ENCODE measurements at places on chromosomes 1 and 21.

DNA sequence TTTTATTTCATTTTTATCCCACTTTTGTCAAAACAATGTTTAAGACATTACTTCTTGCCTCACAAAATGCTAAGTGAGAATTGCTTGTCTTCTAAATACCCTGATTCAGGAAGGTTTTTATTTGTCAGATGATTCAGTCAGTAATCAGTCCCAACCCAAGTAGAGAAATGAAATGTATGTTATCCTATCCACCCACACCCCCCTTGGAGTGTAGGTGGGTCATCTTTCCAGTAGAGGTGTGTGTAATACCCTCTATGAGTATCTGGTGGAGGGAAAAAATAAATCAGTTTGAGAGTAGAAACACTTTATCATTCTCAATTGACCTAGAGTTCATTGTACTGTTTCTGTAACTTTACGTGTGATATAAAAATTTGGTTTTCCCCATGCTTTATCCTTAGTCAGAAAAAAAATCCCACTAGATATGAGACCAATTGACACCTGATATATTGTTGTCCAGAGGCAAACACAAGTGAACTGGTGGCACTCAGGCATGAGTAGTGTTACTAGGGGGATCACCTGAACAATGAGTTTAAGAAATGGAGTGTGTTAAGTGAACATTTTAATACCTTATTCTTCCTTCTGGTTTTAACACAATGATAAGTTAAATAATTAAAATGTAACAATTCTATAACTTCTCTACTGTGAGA is 153.8 kb upstream of the C1orf105 start:
- DNase-seq: no peak

DNA sequence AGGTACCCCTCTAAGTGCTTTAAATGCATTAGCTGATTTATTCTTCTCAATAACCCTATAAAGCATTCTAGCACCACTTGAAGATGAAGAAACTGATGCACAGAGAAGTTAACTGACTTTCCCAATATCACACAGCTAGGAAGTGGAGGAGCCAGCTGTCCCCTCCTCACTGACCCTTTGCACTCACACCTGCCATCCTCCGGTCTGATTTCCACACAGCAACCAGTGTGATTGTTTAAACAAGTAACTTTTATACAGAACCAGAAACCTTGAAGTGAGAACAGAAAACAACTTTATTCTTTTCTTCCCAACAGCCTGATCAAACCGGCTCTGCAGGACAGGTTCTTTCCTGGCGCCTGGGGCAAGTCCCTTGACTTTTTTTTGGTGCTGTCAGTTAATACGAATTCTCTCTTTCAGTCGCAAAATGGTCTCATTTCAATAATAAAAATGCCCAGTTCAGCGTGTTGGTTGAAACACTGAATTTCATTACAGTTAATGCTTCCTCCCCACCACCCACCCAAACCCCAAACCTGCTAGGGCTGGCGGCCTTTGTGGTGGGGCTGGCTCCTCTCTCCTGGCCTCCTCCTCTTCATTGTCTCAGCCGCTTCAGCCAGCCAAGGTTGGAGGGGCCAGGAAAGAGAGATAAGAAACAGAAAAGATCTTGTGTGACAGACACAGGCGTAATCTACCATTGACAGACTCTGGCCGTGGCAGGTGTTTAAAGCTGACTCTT is 26.4 kb upstream of the EEIG2 start:
- DNase-seq: no peak

DNA sequence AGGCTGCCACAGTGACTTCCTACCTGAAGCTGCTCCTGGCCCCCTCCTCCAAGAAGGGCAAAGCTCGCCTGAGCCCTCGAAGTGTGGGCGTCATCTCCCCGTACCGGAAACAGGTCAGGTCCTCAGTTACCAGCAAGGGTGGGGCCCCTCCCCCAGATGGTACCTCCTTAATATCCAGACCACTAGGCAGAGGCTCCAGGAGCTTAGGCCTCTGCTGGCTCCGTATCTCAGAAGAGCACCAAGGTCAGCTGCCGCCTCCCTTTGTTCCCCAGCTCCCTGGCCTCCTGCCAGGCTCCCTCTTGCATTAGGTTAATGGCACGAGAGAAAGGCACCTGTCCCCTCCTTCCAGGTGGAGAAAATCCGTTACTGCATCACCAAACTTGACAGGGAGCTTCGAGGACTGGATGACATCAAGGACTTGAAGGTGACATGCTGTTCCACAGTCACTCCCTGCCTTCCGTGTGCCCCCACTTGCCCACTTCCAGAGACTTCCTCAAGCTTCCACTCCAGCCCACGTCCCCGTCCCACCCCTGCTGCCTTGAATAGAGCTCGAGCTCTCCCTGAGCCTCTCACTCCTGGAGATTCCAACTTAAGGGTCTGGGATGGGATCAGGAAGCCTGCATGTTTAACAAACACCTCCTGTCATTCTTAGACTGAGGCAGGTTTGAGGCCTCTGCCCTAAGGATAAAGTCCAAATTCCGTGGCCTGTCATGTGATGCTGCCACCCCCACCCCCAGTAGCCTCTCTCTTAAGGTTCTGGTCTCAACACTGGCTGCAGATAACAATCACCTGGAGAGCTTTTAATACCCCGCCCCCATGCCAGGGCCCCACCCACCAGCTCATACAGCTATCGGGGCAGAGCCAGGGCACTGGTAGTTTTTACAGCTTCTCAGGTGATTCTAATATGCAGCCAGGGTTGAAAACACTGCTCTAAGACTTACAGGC is 8.3 kb downstream of the RHOC start:
- no peak for DNase-seq

DNA sequence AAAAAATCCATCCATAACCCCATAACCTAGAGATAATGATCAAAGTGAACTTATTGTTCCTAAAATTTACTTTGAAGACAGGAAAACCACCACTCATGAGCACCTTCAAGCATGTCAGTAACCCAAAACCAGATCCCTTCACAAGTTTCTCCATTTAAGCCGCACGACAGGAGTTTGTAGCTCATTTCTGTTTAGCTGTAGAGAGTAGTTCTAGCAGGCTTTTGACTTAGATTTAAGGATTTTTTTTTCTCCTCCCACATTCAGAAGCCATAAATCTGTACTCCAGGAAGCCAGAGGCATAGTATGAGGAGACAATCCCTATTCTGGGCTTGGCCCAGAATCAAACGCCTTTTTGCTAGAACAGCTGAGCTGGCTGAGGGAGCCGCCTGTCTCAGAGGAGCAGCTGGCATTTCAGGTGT is 25.6 kb downstream of the TOMM20 start:
- DNase-seq: no peak

DNA sequence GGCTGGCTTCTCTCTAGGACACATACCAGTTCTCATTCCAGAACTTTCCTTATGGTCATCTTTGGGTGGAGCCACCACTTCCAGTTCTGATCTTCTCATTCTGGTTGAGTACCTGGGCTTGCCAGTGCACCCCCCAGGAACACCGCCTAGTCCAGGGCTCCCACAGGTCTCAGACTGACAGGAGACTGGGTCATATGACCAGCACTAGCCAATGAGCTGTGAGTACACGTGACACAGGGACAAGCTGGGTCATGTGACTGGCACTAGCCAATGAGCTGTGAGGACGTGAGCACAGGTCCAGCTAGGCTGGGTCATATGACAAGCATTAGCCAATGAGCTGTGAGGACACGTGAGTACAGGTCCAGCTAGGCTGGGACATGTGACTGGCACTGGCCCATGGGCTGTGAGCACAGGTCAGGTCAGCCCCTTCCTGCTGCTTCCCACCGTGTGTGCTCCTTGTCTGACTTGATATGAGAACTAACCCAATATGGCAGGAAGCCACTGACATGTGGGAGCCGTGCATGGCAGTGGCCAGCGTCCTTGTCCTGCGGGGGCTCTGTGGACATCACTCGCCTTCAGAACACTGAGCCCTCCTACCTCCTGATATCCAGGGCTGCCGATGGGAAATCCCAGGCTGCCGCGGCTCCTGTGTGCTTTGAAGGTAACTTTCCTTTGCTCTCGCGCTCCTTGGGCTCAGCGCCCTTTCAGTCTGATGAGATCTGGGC is 22.7 kb downstream of the KRTAP10-1 start:
- DNase-seq: no peak

DNA sequence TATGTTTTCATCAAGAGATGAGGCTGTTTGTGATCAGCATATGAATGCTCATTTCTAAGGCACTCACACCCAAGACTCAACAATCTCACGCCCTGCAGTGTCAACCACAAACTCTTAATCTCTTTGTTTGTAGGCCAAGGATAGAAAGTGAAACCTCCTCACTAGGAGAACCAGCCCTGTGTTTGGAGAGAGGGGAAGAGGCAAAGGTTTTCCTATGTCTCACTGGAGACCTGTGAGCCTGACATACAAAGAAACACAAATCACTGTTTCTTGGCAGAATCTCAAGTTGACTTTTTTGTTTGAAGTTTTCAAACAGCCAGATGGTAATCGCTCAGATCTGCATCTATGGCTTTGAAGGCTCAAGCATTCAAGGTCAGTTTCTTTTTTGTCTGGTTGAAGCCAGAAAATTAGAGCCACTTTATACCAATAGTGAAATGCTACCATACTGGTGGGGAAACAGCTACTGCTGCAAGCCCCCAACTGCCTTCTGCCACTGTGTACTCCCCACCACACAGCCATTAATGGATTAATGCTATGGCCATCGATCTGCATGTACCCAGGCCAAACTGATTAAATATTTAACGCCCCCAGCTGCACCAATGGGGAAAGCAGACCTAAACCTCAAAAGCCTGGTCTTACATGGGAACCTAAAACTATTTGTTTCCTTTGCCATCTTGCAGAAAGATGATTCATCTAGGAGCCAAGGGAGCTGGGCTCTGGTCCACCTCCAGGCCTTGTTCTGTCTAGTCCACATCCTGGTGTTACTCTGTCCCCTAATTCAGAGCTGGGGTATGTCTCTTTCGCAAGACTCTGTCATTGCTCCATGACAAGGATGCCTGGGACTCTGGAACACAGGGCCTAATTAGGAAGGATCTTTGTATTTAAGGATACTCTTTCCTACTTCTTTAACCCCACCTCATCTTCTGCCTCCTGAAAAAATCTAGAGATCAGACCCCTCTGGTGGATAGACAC is 16.3 kb downstream of the PDZK1 start:
- DNase-seq: peak; percentile 46

GRCh38 chr1:92411511-92411910 is 75.2 kb downstream of the GFI1 start:
- peak; percentile 31 for DNase-seq

GRCh38 chr1:226565476-226565875 is 16.9 kb downstream of the STUM start:
- no peak for DNase-seq

GRCh38 chr1:228347181-228347580 is 59.5 kb downstream of the TRIM11 start:
- no peak for DNase-seq

GRCh38 chr1:61190153-61190552 is 107.8 kb downstream of the NFIA start:
- no peak for DNase-seq

- peak; percentile 90 for DNase-seq
Observed at GRCh38 chr1:166910396-166910994, 34.4 kb upstream of the TADA1 start.

- DNase-seq: no peak
Observed at GRCh38 chr1:80318108-80318507, 1311.6 kb upstream of the ADGRL4 start.

DNA sequence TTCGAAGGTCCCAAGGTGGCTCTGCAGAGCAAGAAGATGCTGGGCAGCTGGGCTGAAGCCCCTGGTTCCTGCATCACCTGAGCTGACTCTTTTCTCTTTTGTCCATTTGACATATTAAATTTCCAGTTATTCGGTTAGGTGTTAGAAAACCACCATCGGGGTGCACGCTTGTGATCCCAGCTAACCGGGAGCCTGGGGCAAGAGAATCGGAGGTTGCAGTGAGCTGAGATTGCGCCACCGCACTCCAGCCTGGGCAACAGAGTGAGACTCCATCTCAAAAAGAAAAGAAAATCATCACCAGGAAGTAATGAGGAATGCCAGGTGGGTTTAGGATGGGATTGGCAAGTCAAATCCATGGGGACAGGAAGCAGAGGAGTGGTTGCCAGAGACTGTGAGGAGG is 76.3 kb upstream of the ZC3H12A start:
- no peak for DNase-seq

DNA sequence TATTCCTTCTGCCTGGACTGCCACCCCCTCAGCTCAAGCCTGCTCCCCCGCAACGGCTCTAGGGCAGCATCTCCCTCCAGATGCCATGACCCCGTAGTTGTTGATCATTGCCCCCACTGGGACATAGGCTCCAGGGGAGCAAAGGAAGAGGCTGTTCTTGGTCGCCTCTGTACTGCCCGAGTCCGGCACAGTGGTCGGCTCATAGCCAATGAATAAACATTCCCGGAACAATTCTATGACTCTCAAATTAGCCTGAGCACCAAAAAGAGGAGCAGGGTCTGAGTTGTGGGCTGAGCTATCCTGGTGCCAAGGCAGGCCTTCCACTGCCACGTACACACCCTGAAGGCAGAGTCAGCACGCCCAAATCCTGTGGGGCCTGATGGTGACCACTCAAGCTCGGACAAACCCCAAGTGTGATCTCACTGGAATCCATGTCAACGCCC is 33.1 kb downstream of the CAPZB start:
- no peak for DNase-seq

GRCh38 chr1:73839922-73840321 is 358.1 kb downstream of the LRRIQ3 start:
- no peak for DNase-seq

- no peak for DNase-seq
Observed at GRCh38 chr1:209758400-209758799, 2.5 kb downstream of the TRAF3IP3 start.

- no peak for DNase-seq
Observed at GRCh38 chr21:31576428-31576827, 83.1 kb upstream of the SOD1 start.

DNA sequence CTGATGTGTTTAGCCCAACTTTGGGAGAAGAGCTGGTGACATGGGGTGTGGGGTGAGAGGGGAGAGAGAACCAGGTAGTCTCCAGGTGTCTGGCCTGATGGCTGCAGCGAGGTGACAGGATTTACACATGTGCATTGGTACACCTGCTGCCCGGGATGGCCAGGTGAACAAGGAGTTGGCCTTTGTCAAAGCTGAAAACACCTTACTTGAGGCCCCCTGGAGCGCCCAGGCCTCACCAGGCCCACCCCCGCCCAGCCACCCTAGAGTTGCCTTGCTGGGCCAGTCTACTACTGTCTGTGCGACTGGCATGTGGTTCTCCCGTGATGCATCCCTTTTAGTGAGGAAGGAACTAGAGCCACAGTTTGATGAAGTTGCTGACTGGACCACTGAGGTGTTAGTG is 90.5 kb downstream of the ADARB1 start:
- no peak for DNase-seq

DNA sequence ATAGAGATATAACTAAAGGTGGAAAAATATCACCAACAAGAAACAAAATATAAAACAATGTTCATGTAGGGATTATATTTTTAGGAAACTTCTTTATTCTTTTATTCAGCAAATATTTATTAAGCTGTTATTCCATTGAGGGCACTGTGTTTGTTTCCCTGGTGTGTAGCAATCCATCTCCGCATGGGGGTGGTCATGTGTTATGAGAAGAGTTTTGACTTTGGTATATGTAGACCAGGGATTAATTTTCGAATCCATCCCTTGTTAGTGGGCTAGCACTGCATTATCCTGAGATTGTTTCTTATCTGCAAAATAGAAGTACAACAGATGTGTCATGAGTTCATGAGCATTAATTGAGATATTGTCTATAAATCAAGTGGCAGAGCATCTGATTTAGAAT is 190.2 kb upstream of the LRRC7 start:
- DNase-seq: no peak
